Natural killer cell (primary cell): ENCODE measurements at places on chromosomes 16 and 17.

- H3K27ac ChIP-seq = no peak overlapping the region
- H3K36me3 ChIP-seq = no peaks in the 10 kb centered on the region
- no peaks in the 10 kb centered on the region for H3K27me3 ChIP-seq
- H3K4me1 ChIP-seq = peaks cover 23% of the 10 kb centered on the region
- no peak for DNase-seq
Measured at GRCh38 chr17:57940653-57941329, 14.4 kb downstream of the CUEDC1 start.

DNA sequence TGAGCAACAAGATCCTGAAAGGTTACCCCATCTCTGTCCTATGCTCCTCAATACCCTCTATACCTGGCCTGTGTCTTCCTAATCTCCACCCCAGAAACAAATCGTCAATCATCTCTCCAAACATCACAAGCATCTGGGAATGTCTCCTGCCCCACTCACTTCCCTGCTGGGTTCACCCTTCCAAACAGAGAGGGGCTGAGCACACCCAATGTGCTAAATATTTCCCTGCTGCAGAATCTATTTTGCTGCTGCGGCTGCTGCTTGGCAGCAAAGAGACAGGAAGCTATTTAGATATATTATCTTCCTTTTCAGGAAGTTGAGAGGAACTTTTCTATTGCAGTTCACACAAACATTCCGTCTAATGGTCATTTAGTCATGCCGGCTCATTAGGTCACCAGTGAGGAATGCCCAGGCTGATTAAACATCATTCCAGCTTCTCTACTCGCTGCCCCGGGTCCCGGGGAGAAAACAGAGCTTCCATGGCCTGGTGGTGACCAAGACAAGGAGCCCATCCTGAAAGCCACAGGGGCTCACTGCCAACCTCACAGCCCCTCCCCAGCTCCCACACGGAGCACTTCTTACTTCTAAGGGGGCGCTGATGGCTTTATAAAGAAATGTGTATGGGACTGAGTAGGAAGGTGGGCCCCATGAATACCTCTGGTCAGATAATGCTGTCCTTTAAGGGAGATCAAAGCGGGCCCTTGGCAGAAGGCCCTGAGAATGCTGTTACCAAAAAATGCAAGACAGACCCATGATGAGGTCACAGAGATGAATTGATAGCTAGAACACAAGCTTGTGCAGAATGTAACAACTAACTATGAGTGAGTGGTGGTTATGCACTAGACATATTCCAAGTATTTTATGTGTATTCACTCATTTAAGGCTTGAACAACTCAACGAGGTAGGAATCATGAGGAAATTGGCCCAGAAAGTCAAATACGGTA is 218.3 kb downstream of the SOX9 start:
- no peaks in the 10 kb centered on the region for H3K27me3 ChIP-seq
- no peaks in the 10 kb centered on the region for H3K36me3 ChIP-seq
- H3K4me1 ChIP-seq = no peaks in the 10 kb centered on the region
- no peak for DNase-seq

DNA sequence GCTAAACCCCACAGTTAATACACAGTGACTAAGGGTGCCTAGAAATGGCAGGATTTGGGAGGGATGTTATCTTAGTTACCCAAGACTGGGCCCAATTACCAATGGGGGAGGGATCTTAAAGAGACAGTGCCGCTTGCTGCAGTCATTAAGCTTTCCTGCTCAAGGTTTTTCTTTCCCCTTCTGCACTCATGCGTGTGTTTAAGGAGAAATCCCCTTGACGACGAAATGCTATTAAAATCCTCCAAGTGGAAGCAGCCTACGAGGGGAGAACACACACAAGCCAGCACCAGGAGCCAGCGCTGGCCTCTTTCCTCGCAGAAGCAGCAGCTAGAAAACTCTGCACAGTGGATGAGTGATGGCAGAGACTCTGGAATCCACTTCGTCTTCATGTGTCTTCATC is 22.0 kb downstream of the SALL1 start:
- no peak overlapping the region for H3K4me3 ChIP-seq
- no peaks in the 10 kb centered on the region for H3K4me1 ChIP-seq
- no peaks in the 10 kb centered on the region for H3K27me3 ChIP-seq
- H3K27ac ChIP-seq = no peak overlapping the region
- no peak for DNase-seq
- no peaks in the 10 kb centered on the region for H3K36me3 ChIP-seq

- peaks cover 76% of the 10 kb centered on the region for H3K36me3 ChIP-seq
- H3K4me1 ChIP-seq = peaks cover 46% of the 10 kb centered on the region
- H3K27me3 ChIP-seq = no peaks in the 10 kb centered on the region
Measured at GRCh38 chr17:74770498-74771318, 5.4 kb downstream of the NAT9 start.

DNA sequence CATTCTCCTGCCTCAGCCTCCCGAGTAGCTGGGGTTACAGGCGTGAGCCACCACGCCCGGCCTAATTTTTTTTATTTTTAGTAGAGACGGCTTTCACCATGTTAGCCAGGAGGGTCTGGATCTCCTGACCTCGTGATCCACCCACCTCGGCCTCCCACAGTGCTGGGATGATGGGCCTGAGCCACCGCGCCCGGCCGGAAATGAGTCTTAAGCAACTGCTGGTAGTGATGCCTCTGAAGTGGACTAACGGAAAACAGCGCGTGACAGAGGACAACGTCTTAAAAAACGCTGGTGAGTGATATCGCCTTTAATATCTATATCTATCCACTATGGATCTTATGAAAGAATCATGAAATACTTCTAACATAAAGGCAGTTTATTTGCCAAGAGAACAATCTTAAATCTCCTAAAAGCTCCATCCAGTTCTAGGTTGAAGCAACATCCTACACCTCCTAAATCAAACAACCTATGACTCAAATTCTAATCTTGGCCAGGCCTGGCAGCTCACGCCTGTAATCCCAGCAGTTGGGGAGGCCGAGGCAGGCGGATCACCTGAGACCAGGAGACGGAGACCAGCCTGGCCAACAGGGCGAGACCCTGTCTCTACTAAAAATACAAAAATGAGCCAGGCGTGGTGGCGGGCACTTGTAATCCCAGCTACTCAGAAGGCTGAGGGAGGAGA is 69.8 kb downstream of the NXN start:
- no peak overlapping the region for H3K27ac ChIP-seq
- no peaks in the 10 kb centered on the region for H3K27me3 ChIP-seq
- H3K36me3 ChIP-seq = no peaks in the 10 kb centered on the region

DNA sequence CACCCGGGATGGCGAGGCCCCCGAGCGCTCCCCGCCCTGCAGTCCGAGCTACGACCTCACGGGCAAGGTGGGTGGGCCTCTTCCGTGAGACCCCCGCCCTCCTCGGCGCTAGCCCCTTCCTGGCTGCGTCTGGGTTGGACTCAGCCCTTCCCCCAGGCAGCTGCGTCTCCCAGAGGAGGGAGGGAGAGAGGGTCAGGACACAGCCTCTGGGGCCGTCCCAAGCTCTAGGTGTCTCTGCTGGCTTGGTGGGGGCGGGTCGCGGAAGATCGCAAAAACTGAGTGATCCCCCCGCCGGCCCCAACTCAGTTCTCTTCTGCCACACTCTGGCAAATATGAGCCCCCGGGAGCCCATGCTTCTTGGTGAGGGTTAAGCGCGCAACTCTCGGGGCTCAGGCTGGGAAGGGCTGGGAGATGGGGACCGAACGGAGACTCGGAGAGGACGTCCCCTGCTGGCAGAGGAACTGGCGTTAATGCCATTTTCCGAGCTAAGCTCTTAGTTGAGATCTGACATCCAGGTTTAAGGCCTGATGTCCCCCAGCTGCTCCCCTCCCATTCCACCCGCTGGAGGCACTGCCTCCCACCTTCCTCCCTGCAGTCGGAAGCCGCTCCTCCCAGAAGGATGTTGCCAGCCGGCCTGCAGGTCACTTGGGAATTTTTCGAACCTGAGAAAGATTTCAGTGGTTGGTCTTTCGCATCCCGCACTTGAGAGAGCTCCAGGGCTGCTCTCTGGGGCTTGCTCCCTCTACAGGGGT is 419 bp downstream of the RAB37 start:
- no peak for DNase-seq
- peaks cover 92% of the 10 kb centered on the region for H3K4me1 ChIP-seq
- peaks cover 5% of the 10 kb centered on the region for H3K36me3 ChIP-seq
- no peaks in the 10 kb centered on the region for H3K27me3 ChIP-seq
- peak overlapping the region; percentile 90 for H3K4me3 ChIP-seq

- H3K27me3 ChIP-seq = no peaks in the 10 kb centered on the region
- DNase-seq = no peak
- H3K36me3 ChIP-seq = no peaks in the 10 kb centered on the region
Measured at GRCh38 chr17:33260638-33261037, 32.5 kb downstream of the ASIC2 start.
